ENCODE measurements at places on chromosomes 1 and 21.

DNA sequence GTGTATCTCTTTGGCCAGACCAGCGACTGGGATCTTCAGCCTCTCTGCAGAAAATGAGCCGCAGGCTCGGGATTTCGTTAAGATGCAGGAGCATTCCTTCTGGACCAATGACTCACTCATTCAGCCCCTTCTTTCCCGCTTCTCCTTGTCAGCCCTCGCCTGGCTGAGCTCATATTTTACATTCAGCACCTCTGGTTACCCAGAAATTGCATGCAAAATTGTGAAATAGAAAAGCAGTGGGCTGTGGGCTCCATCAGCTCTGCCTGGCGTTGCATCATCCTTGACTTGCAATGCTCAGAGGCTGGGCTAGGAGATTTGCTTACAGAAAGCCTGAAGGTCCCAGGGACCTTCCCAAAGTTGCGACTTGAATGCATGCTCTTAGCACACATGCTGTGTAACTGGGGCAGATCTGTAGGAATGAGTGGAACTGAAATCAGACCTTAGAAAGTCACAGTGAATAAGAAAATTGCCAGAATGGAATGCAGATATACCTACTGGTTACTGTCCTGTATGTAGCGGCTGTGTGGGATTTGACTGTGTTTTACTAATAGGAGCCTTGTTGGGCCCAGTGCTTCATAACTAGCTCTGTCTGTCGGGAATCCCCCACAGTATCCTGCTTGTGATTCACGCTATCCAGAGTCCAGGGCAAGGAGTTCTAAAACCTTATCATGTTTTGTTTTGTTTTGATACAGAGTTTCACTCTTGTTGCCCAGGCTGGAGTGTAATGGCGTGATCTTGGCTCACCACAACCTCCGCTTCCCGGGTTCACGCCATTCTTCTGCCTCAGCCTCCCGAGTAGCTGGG is 444.8 kb downstream of the KIF26B start:
- DNase-seq = no peak

- DNase-seq = no peak
Observed at GRCh38 chr1:7595336-7595735, 175.8 kb upstream of the VAMP3 start.

DNA sequence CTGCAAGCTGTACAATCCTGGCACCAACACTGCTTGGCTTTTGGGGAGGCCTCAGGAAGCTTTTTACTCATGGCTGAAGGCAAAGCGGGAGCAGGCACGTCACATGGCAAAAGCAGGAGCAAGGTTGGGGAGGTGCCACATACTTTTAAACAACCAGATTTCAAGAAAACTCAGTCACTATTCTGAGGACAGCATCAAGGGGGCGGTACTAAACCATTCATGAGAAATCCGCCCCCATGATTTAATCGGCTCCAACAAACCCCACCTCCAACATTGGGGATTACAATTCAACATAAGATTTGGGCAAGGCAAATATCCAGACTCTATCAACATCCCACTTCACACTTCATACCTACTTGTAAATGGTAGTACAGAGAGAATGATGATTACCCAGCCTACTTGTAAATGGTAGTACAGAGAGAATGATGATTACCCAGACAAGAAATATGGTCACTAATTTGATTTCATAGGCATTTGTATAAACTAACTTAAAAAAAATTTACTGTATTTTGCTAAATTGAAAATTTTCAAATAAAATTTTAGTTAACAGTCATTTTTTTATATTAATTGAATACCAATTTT is 24.9 kb downstream of the ATP5PF start:
- no peak for DNase-seq

- DNase-seq = peak; percentile 63
Observed at GRCh38 chr21:34367320-34367935, 3.6 kb downstream of the KCNE2 start.

DNA sequence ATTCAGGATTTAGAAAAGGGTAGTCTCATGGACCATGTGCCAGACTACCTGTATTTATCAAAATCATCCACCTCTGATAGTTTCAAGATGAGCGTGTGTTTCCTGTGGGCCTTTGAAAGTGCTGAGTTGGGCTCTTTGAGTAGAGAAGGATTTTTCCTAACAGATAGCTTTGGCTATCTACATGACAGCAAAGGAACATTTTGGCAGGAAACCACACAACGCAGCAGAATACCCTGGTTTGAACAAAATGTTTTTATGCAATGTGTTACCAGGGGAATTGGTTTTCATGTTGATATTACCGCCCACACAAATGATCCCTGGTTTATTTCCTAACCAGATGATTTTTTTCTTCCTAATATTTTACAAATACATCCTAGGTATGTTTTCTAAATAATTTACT is 431.4 kb downstream of the NEGR1 start:
- DNase-seq = no peak

GRCh38 chr1:68442822-68443556 is 6.8 kb downstream of the RPE65 start:
- DNase-seq = peak; percentile 18

GRCh38 chr1:111878091-111878490 is 111.4 kb downstream of the KCND3 start:
- DNase-seq = no peak

DNA sequence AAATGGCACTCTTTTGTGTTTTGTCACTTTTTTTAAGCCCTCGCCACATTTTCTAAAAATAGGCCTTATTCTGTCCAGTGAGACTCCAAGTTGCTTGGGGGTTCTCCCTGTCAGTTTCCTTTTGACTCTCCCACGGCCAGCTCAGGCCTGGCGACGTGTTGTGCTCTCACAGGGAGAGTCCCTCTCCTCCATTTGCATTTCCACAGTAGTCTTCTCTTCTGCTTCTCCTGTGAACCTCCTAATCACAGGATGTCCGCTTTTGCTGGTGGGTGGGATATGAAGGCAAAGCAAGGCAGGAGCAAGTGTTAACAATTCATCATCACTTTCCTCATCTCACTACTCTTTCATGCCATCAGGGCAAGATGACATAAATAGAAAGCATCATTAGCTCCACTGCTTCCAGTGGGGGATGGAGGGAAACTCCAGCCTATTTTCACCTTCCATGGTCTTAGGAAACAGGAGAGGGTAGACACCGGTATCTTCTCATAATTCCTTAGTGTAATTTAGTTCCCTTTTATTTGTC is 99.8 kb downstream of the INTS7 start:
- DNase-seq = no peak

DNA sequence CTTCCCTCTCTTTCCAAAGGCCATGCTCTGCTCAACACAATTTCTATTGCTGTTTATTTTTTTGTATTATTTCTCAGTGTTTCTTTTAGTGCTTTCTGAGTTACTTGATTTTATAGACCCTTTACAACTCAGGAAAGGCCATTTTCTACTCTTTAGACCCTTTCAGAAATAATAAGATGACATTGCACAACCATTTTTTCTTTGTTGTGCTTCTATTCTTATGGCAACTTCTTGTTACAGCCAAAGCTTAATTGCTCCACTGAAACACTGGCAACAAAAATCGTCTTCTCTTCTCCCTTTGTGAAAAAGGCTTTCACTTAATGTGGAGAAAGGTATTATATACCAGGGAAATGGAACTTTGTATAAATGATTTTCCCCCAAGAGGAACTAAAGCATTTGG is 39.0 kb upstream of the SAMSN1 start:
- no peak for DNase-seq

- peak; percentile 47 for DNase-seq
Observed at GRCh38 chr1:9724706-9725476, 73.4 kb downstream of the PIK3CD start.

DNA sequence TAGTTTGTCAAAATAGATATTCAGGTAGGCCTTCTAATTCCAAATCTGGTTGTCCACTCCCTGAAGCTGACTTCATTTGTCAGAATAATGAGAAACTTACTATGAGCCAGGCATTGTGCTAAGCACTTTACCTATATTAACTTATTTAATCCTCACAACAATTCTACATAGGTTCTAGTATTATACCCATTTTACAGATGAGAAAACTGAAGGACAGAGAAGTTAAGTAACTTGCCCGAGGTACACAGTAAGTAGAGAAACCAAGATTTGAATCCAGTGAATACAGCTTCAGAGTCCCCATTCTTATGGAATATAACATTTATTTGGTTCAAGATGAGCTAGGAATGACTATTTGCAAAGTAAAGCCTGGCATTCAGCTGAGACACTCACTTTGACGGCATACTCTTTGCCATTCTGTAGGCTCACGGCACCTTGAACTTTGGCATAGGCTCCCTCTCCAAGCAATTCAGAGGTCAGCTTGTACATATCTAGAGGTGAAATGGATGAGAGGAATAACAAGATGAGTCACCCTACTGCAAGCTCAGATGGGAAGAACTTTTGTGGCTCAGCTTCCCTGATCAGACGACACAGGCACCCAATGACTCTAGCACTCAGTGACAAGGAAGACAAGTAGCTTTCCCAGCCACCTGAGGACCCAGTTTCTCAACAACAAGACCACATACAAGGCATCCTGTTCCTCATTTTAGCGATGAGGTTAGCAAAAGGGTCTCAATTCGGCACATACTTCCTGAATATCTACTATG is 23.7 kb downstream of the MKNK1 start:
- no peak for DNase-seq

DNA sequence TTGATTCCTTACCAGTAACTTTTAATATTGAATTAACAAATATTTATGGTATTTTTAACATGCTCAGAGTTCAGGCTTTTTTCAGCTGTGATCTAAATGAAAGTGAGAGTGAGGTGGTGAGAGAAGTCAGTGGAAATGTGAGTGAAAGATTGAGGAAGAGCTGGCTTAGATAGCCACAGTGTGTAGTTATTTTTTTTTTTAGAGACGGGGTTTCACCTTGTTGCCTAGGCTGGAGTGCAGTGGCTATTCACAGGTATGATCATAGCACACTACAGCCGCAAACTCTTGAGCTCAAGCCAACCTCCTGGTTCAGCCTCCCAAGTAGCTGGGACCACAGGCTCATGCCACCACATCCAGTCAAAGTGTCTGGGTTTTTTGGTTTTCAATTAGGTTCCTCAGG is 10.9 kb downstream of the RNF11 start:
- DNase-seq = no peak

DNA sequence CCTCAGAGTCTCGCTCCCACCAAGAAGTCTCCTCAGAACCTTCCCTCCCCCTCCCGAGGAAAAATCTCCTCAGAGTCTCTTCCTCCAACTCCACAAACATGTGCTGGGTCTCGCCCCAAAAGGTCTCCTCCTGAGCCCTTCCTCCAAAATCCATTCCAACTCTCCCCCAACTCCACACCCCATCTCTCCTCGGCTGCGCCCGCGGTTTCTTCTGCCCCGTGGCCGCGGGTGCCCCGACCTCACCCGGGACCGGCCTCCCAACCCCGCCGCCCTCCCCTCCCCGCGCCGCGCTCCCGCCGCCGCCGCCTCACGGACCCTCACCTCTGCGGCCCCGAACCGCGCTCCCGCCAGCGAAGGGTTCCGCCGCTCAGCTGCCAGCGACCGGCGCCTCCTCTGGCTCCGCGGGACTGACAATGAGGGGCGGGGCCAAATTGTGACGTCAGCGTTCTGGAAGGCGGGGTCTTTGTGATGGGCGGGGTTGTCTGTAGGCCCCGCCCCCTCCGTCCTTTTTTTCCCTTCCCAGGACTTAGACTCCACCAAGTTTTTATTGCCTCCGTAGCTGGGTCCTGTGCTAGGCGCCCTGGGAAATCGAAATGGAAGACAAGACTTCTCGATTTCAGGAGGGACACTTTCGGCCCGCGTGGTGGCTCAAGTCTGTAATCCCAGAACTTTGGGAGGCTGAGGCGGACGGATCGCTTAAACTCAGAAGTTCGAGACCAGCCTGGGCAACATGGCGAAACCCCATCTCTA is at the start of gene LUZP1:
Gene LUZP1, minus strand, starts transcription at position 412 of the 750 bp plus-strand sequence.
- peak; percentile 83 for DNase-seq

GRCh38 chr1:198910816-198911215 is 272.0 kb downstream of the PTPRC start:
- DNase-seq = peak; percentile 55

DNA sequence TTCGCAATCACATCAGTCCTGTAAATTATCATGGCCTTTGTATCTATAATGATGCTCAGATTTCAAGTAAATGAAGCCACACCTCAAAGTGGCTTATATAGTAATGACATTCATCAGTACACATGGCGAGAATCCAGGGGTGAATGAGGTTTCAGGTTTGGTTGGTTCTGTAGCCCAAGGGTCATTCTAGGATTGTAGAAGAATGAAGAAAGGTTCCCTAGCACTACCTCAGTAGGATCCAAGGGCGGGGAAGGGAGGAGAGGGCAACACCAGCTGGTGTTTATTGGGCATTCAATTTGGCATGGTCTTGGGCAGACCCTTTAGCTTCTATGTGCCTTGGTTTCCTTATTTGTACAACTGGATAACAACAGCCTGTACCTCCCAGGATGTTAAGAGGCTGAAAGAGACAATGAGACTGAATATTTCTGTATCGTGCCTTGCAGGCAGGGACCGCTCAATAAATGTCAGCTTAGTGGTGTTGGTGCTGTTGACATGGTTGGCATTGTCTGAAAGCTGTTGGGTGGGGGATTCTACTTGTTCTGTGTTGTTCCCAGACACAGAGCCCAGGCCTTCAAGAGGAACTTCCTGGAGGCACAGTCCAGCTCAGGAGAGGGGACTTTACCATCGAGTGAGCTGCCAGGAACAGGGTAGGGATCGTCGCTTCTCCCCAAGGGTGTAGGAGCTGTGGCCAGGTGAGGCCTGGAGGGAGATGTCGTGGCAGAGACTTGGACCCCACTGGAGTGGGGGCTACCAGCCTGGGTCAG is 388.2 kb downstream of the PTPRU start:
- no peak for DNase-seq

DNA sequence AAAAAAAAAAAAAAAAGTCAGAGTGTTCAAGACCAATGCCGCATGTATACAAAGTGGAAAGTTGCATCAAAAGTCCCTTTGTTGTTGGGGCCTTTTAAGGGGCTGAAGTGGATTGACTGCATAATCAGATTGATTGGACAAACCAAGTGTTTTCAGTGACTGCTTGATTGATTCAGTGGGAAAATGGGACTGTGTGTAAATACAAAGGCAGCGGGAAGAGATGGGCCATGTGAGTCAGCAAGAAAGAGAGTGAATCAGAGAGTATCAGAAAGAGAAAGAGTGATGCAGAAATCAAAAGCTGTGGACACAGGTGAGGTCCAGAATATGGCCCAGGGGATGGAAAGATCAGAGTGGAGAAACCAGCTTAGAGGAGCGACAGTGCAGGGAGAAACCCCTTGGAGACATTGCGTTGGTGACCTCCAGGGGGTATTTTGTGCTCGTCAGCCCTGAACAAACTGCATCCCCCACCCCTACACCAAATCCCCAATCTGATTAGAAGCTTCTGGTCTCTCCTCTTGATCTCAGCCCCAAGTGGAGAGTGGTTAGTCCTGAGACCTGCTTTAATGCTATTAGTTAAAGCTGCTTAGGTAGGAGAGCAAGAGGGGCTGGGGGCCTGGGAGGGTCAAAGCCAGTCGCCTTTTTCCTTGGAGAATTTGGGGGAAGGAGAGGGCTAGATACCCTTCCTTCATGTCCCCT is 5.1 kb upstream of the ETV3L start:
- DNase-seq = no peak

DNA sequence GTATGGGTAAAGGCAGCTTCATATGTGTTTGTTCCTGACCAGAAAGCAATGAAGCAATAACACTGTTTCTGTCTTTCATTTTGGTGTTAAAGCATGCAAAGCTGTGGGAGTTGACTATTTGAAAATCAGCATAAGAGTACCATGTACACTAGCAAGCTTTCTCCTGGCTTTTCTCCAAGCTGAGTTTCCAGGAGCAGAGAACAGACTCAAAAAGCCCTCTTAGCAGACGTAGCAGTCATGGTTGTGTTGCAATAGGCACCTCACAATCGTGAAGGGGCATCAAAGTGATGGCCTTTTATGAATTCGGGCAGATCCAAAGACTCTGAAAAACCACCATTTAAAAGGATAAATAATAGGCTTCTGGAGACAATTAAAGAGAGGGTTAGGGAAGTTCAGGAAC is 159.7 kb downstream of the PTGER3 start:
- peak; percentile 4 for DNase-seq

All from BE2C (cell line).